Fibroblast of skin of back (primary cell): ENCODE measurements at places on chromosomes 7 and 10.
A peak's percentile ranks its signal among the peaks of the same experiment; 100 is the strongest.

DNA sequence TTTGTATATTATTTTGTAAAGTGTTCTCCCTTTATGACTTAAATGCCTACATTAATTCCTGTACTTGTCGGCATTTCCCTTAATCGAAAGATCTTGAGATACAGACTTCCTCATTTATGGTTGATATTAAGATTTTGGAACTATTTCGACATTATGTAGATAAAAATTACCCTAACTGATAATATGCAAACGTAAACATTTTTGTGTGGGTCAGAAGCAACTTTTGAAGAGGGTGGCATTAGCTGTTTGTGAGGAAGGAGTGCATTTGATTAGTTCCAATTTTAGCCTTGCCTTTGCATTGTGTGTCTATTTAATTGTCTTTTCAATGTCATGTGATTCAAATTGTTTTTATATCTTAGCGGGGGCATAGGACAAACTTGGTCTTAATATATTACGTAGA, 114.7 kb downstream of the BICC1 start:
- DNase-seq = no peak

GRCh38 chr7:14228341-14228740, 238.9 kb upstream of the ETV1 start:
- DNase-seq = peak; percentile 9

DNA sequence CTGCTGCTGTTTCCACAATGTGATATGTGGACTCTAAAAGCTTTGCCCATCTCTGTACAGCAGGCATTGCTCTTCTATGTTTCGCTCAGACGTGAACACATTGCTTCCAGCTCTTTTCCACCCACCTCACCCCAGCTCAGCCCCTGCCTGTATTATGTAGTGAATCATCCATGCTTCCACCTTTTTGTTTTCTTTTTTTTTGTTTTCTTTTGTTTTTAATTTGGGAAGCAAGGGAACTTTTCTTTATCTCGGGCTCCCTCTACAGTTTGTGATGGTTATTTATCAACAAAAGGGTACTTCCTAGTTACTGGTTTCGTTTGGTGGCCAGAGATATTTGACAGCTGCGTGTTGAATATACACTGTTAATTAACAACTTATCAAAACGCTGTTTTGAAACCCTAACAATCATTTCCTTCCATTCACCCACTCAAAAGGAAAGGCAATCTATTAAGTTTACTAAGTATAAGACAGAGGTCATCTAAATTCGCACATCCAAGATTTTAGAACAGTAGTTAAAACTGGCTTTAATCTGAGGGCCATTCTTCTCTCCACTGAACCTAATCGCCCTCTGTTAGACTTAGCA, 127.9 kb upstream of the STK17A start:
- DNase-seq = peak; percentile 53

DNA sequence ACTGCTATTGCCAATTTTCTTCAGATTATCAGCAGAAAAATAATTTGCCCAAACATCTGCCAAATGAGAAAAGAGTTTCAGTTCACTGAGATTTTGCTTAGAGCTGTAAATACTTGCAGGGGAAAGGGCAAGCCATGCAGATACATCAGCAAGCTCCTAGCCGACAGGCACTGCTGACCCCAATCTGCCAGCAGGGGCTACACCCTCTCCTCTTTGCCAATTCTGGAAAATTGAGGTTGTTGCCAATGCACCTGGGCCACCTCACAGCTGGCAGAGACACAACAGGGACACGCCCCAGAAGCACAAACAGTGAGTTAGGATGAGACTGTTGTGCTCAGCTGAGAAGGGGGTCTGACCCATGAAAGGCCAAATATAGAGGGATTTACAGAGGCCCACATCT, 129.5 kb upstream of the MYO3A start:
- DNase-seq = no peak

- DNase-seq = no peak
These were observed 22.3 kb downstream of the MCM10 start for GRCh38 chr10:13183625-13184024.

GRCh38 chr7:36806891-36807290, 82.6 kb upstream of the AOAH start:
- no peak for DNase-seq

DNA sequence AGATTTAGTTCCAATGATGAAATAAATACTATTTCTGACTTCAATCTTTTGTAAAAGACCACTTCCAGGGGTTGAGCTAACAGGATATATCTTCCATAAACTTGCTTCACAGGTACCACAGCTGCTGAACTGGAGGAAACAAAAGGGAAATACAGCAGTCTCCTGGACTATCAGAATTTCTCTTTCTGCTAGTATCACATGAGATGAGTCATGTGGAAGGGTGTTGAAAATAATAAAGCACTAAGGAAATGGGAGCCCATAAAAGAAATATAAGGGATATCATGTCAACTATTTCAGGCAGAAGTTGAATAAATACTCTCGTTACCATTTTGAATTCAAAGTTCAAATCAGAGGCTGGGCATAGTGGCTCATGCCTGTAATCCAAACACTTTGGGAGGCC, 250.3 kb upstream of the NFE2L3 start:
- no peak for DNase-seq

DNA sequence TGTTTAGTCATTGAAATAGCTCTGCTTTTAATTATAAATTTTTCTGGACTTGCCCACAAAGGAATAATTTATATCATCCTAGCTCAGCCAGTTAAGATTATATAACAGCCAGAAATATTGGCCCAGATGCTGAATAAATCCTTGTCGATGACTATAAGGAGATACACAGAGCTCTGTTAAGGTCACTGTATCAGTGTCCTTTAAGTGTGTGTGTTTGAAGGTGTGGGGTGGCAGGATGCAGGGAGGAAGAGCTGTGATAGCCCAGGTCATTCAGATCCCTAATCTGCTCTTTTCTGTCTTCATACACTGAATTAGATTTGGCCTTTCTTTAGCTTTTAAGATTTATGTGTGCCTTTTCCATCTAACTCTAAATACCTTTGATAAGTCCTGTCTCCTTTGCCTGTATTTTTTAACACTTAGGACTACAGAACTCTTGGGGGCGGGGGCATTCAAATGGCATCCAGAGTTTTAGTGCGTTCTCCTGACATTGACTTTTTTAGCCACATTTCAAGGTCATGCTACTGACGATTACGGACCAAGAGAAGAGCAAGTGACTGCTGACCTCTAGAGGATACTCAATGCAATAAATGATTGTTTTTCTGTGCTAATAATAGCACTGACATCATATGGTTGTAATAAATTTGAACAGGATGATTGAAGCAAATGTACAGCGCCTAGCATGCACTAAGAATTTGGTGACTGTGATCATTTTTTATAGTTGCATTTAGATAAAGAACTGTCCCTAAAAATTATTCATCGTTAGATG, 172.3 kb downstream of the CACNB2 start:
- peak; percentile 54 for DNase-seq
